ENCODE measurements at places on chromosomes 4 and X. TPM values are rescaled to one million over a fixed set of nuclear protein-coding genes. Genes with fewer than 3 reads are reported as not detected.

DNA sequence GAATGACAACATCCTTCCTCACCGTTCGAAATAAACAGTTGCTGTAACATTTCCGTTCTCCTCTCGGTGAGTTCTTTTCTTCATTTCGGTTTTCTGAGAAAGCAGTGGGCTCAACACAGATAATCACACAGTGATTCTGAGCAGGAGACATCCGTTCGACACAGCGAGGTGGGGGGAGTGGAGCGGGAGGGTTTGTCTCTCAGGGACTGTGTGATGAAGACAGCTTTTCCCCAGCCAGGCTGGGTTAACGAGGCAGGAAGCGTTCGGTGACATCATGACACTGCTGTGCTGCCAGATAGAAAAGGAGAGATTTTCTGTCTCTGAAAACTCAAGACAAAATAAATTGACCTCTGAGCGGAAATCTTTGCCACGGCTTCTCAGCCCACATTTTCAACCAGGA, 119.3 kb downstream of the CRLF2 start:
- H3K27ac ChIP-seq = no peak overlapping the region
- no peak overlapping the region for H3K4me3 ChIP-seq
- no peaks in the 10 kb centered on the region for H3K36me3 ChIP-seq
- H3K4me1 ChIP-seq = no peaks in the 10 kb centered on the region
- peaks cover 5% of the 10 kb centered on the region for H3K27me3 ChIP-seq
- no peak for DNase-seq

DNA sequence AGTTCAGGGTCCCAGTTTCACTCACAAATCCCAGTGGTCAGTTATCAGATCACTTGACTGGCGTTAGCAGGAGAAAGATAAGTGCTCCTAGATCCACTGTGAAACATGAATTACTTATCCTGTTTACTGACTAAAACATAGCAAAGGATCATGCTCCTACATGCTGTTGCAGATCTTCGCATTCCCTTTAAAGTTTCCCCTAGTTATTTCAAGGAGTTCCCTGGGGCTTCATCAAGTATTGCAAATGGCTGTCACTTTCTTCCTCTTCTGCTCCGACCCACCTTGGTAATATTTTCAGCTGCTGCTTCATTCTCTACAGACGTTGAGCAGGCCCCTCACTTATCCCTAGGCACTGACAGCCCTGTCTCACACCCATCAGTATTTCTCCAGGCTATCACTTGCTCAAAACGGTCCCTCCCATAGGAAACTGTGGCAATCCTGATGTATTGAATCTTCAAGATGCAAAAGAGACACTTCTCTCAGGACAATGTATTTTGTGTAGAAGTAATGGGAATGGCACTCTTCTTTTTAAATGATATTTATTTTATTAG, 466.0 kb downstream of the INPP4B start:
- H3K27ac ChIP-seq = no peak overlapping the region
- H3K27me3 ChIP-seq = no peaks in the 10 kb centered on the region
- DNase-seq = no peak
- H3K4me1 ChIP-seq = peaks cover 3% of the 10 kb centered on the region
- no peaks in the 10 kb centered on the region for H3K36me3 ChIP-seq
- H3K4me3 ChIP-seq = no peak overlapping the region

DNA sequence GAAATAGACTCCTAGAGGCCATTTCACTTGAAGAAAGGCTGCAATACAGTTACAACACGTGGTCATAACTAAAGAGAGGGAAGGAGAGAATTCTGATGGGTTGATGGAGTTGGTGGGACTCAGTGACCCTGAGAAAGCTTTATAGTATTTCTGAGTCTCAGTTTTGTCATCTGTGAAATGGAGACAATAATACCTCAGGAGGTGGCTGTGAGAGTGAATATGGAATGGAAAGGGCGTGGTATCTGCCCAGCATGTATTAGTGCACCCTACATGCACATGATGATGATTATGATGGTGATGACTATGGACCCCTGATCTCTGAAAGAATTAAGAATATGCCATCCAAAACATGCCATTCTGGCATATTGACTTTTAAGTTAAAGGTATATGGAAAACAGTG, 66.0 kb downstream of the RHOH start:
- H3K4me3 ChIP-seq = no peak overlapping the region
- no peaks in the 10 kb centered on the region for H3K36me3 ChIP-seq
- no peaks in the 10 kb centered on the region for H3K27me3 ChIP-seq
- DNase-seq = no peak
- no peak overlapping the region for H3K27ac ChIP-seq
- H3K4me1 ChIP-seq = no peaks in the 10 kb centered on the region

DNA sequence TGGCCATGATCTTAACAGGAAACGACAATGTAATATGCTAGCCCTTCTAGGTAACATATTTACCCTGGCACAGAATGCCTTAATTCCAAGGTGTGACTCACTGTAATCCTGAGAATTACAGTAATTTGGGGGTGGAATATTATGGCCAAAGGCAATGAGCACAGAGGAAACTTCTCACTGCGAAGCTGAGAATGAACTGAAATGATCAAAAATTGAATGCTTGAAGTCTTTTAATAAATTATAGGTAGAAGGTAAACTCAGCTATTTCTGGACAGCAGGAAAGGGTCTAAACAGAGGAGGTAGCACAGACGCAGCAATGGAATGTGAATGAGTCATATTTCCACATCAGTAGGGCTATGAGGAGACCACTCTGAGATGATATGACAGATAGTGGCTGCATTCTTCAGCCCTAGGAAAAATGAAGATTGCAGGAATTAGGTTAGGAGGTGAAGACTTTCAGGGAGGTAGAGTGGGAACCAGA, 312.6 kb downstream of the PACRGL start:
- no peaks in the 10 kb centered on the region for H3K27me3 ChIP-seq
- H3K27ac ChIP-seq = no peak overlapping the region
- H3K4me3 ChIP-seq = no peak overlapping the region
- H3K4me1 ChIP-seq = no peaks in the 10 kb centered on the region
- no peak for DNase-seq

- H3K36me3 ChIP-seq = no peaks in the 10 kb centered on the region
- no peak overlapping the region for H3K27ac ChIP-seq
- no peak for DNase-seq
Observed at GRCh38 chrX:143733866-143734265, 13.3 kb upstream of the SPANXN2 start.

DNA sequence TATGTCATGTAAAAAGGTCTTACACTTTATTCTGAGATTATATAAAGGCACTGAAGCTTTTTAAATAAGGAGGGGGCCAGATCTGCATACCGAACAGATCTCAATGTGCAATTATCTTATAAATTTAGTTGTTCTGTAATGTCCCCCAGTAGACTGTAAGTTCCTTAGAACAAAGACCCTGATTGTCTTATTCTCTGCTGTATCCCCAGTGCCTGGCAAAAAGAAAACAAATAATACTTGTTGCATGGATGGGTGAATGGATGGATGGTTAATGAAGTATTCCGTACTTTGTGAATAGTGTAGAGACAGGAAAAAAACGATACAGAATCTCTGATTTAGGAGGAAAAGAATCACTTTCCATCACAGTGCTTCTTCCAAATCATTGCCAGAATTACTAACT, 141.5 kb downstream of the CHM start:
- H3K4me1 ChIP-seq = no peaks in the 10 kb centered on the region
- no peaks in the 10 kb centered on the region for H3K27me3 ChIP-seq
- H3K27ac ChIP-seq = no peak overlapping the region
- H3K36me3 ChIP-seq = no peaks in the 10 kb centered on the region

GRCh38 chrX:121958886-121959285, 911.5 kb downstream of the GLUD2 start:
- no peak overlapping the region for H3K4me3 ChIP-seq
- H3K4me1 ChIP-seq = no peaks in the 10 kb centered on the region
- DNase-seq = no peak
- H3K27ac ChIP-seq = no peak overlapping the region

GRCh38 chrX:153948847-153949805, 4.7 kb upstream of the RENBP start:
- H3K36me3 ChIP-seq = peaks cover 19% of the 10 kb centered on the region
- H3K27me3 ChIP-seq = no peaks in the 10 kb centered on the region
- DNase-seq = no peak
- H3K4me1 ChIP-seq = no peaks in the 10 kb centered on the region
- H3K4me3 ChIP-seq = no peak overlapping the region

- H3K27ac ChIP-seq = no peak overlapping the region
- H3K27me3 ChIP-seq = no peaks in the 10 kb centered on the region
- DNase-seq = no peak
- no peaks in the 10 kb centered on the region for H3K4me1 ChIP-seq
- H3K4me3 ChIP-seq = no peak overlapping the region
Observed at GRCh38 chr4:120850018-120850599, 72.4 kb downstream of the PRDM5 start.

- no peak overlapping the region for H3K27ac ChIP-seq
- no peak for DNase-seq
- no peaks in the 10 kb centered on the region for H3K27me3 ChIP-seq
- no peak overlapping the region for H3K4me3 ChIP-seq
- H3K36me3 ChIP-seq = no peaks in the 10 kb centered on the region
- H3K4me1 ChIP-seq = no peaks in the 10 kb centered on the region
Observed at GRCh38 chrX:101958139-101958538, 26.3 kb upstream of the ZMAT1 start.

The MBNL3 gene
- 24.1 TPM for total RNA-seq

The CNKSR2 gene
- 3.1 TPM for total RNA-seq

The ADRA2C gene
- 4.0 TPM for total RNA-seq

The TBC1D9 gene
- total RNA-seq = 13.2 TPM

The PNMA6F gene
- total RNA-seq = not detected

Data from esophagus squamous epithelium (tissue), 5 donors.